ENCODE measurements at places on chromosomes 12 and 14. TPM values are rescaled to one million over a fixed set of nuclear protein-coding genes. Genes with fewer than 3 reads are reported as not detected.

- peaks cover 3% of the 10 kb centered on the region for H3K36me3 ChIP-seq
- H3K4me1 ChIP-seq, result peaks cover 8% of the 10 kb centered on the region
- no peaks in the 10 kb centered on the region for H3K27me3 ChIP-seq
- no peak for DNase-seq
These were observed 75.9 kb downstream of the AEBP2 start for GRCh38 chr12:19515179-19515578.

DNA sequence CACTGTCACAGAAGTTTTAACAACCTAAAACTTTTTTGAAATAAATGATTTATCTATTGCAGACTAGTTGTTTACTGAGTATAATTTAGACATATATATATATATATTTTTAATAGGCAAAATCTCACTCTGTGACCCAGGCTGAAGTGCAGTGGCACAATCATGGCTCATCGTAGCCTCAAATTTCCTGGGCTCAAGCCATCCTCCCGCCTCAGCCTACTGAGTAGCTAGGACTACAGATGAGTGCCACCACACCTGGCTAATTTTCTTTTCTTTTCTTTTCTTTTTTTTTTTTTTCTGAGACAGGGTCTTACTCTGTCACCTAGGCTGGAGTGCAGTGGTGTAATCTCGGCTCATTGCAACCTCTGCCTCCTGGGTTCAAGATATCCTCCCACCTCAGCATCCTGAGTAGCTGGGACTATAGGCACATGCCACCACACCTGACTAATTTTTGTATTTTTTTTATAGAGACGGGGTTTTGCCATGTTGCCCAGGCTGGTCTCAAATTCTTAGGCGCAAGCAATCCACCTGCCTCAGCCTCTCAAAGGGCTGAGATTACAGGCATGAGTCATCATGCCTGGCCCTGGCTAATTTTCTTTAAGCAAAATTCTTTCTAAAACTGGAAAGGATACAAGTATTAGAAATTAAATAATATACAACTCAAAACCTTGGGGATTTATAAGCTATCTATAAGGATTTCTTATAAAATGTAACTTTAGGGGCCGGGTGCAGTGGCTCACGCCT lies 23.1 kb downstream of the EEA1 start:
- no peaks in the 10 kb centered on the region for H3K36me3 ChIP-seq
- H3K27ac ChIP-seq, result no peak overlapping the region
- H3K4me3 ChIP-seq, result no peak overlapping the region
- no peak for DNase-seq
- H3K27me3 ChIP-seq, result no peaks in the 10 kb centered on the region

- H3K4me1 ChIP-seq, result peaks cover 17% of the 10 kb centered on the region
- H3K27me3 ChIP-seq, result no peaks in the 10 kb centered on the region
- peaks cover 3% of the 10 kb centered on the region for H3K36me3 ChIP-seq
- no peak for DNase-seq
- no peak overlapping the region for H3K4me3 ChIP-seq
- no peak overlapping the region for H3K27ac ChIP-seq
These were observed 38.5 kb downstream of the TMEM120B start for GRCh38 chr12:121751034-121751433.

DNA sequence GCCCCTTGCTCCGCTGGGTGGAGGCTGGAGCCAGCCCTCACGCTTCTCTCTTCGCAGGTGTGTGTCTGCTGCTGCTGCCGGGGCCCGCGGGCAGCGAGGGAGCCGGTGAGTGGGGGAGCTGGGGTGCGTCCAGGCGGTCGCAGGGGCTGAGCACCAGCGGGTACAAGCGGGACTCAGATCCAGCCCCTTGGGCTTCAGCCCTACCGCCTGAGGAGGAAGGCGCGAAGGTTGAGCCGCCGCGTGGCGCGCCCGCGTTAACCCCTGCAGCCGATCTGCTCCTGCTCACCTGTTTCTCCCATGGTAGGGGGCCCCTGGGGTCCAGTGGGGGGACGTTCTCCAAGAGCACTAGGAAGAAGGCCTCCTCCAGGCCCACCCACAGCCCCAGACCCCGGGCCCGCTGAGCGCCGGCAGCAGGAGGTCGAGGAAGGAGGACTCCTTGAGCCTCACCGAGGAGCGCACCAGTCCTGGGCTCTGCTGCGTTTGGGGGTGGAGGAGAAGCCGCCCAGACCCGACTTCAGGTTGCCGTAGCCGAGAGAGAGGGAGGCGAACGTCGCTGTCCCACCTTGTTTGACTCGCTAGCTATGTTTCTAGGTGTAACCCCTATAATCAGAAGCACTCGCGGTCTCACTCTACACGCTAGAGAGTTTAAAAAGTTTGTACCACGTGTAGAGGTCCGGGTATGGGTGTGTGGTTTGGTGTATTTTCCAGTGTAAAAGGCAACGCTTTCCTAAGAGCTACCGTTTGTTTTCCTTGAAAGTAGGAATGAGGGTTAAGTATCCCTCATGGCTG lies 834 bp downstream of the COCH start:
- DNase-seq, result no peak
- H3K27ac ChIP-seq, result no peak overlapping the region
- peak overlapping the region; percentile 78 for H3K4me3 ChIP-seq
- peaks cover 19% of the 10 kb centered on the region for H3K4me1 ChIP-seq

Gene IL22
- not detected for total RNA-seq

Gene MYF6
- total RNA-seq, result not detected

Gene MGP
- total RNA-seq, result 6,234 TPM

Measured in thoracic aorta (tissue), 2 donors.